ENCODE measurements at places on chromosomes 1 and 21. TPM values are rescaled to one million over a fixed set of nuclear protein-coding genes. Genes with fewer than 3 reads are reported as not detected.

The ATP1A4 gene
- total RNA-seq, result not detected

The SFN gene
- 89.0 TPM for total RNA-seq

The FAM177B gene
- total RNA-seq, result not detected

The NMNAT2 gene
- 1.0 TPM for total RNA-seq

The FCER1G gene
- total RNA-seq, result not detected

The NHLH1 gene
- total RNA-seq, result 0.08 TPM

The PPIAL4G gene
- not detected for total RNA-seq

The TNFSF4 gene
- total RNA-seq, result 0.62 TPM

The CDA gene
- total RNA-seq, result 3.1 TPM

The ADCY10 gene
- not detected for total RNA-seq

The OR14K1 gene
- not detected for total RNA-seq
